ENCODE measurements at places on chromosomes 4 and X.
A peak's percentile ranks its signal among the peaks of the same experiment; 100 is the strongest.

- no peak for DNase-seq
These were observed 47.0 kb downstream of the FAT1 start for GRCh38 chr4:186676531-186677161.

DNA sequence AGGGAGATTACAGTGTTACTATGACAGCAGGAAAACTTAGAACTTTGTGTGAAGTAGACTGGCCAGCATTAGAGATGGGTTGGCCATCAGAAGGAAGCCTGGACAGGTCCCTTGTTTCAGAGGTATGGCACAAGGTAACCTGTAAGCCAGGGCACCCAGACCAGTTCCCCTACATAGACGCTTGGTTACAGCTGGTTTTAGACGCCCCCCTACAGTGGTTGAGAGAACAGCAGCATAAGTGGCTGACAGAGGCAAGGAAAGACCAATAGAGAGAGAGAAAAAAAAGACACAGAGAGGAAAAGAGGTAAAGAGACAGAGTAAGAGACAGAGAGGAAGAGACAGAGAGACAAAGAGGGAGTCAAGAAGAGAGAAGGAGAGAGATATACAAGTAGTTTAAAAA is 144.5 kb downstream of the GC start:
- DNase-seq = no peak

GRCh38 chr4:6727081-6727942 is 11.3 kb downstream of the BLOC1S4 start:
- DNase-seq = no peak

DNA sequence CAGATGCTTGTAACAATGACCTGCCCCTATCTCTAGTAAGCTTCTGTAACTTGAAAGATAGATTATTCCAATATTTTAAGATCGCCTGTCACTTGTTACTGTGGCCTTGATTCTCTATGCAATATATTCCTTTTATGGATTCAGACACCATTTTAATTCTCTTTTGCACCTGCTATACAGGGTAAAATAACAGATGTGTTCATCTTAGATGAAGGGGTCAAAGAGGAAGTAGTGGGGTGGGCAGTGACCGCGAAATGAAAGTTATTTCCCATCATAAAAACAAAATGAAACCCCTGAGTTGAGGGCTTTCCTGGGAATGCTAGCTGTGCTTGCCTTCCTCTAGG is 175.9 kb downstream of the TSPAN5 start:
- no peak for DNase-seq

DNA sequence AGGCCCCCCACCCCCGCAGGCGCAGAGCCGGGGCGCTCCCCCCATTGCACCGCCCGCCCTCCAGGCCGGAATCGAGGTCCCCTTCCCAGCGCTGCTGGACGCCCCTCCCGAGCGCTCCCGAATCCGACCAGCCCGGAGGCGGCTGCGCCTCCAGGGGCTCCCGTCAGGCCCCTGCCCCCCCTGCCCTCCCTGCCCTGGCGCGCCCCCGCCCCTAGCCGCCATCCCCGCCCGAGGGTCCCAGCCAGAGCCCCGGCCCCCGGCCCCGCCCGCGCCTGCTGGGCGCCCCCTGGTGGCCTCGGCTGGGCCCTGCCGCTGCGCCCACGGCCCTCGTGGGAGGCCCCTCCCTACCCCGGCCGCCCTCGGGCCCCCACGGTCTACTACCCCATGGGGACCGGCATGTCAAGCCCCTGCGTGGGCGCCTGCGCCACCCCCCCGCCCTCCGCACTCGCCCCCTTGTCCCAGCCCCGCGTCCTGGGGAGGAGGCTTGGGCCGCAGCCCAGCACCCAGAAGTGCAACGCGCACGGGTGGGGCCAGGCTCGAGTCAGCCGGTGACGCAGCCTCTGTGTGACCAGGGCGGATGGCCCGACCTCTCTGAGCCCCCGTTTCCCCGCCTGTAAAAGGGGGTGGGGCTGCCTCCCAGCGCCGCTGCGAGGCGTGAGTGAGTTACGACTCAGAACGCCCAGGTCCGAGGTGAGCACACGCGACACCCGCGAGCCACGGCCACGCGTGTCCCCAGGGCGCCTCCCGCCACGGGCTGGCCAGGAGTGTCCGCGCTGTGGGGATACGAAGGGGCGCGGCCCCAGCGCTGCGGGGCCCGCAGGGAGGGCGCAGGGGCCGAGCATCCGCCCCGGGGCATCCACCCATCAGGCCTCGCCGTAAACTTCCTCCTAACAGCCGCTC is 104.9 kb downstream of the FAM53A start:
- peak; percentile 68 for DNase-seq

DNA sequence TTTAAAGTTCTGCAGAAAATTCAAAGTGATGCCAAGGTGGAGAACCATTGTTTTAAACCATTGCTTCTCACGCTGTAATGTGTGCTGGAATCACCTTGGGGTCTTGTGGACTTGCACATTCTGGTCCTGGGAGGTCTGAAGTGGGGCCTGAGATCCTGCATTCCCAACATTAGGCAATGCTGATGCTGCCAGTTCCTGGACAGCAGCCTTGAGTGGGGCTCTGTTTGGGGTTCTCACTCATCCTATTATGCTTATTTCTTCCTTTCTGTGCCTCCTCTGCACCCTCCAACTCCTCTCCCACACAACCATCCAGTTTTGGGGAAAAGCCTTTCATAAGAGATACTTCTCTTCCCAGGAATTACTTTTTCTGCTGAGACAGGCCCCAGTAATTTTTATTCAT is 44.2 kb upstream of the RASSF6 start:
- DNase-seq = no peak

GRCh38 chr4:115729739-115730266 is 616.4 kb upstream of the NDST4 start:
- DNase-seq = no peak

DNA sequence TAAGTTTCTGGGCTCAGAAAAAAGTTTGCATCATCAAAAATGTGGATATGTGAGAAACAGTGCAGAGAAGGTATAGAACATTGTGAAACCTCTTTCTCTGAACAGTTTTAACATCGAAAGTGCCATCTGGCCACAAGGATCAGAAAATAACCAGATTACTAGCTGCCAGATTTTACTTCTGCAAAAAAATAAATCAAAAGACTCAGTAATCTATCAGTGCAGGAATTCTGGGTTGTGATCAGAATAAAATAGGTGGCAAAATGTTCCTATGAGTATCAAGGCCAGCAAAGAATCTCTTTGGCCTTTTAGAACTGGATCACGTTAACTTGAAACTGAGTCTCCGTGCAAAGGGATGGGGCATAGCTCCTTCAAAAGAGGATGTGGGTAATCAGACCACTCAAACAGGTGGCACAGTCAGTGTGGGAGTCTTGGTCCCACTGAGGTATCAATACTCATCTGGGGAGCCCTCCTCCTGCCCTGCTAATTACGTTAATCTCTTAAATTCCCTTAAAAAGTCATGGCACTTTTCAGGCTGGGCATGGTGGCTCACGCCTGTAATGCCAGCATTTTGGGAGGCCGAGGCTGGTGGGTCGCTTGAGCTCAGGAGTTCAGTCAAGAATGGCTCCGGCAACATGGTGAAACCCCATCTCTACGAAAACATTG is 26.7 kb upstream of the RBM47 start:
- DNase-seq = peak; percentile 65

DNA sequence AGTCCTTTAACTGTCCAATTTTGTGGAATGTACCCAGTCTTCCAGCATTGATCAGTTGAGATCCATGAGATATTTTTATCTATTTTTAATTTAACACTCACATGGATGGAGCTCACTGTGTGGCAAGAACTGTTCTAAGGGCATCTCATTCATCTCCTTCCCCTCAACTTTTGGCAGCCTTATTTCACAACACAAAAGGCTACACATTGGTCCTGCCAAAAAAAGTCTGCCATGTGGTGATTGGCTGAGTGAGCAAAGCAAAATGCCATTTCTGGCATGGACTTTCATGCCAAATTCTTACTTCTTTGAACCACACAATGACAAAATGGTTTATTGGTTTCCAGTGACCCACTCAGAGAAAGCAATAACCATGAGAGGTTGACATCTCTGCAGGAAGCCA is 171.6 kb upstream of the MAP3K15 start:
- DNase-seq = no peak

DNA sequence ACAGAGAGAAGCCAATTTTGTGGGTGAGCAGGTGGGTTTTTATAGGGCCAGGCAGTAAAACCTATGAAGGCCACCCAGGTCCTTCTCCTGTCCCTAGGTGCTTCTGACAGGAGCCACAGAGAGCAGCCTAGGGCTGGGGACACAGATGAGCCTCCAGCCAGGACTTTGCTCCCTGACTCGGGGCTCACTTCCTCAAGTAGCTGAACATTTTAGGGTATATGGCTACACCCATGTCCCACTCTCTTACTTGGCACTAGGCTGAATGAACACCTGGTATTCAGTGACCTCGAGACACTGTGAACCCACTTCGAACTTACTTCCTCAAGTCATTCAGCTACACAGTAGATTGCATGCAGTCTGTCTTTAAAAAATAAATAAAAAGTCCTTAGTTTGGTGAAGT is 217.3 kb downstream of the MID1IP1 start:
- DNase-seq = no peak

DNA sequence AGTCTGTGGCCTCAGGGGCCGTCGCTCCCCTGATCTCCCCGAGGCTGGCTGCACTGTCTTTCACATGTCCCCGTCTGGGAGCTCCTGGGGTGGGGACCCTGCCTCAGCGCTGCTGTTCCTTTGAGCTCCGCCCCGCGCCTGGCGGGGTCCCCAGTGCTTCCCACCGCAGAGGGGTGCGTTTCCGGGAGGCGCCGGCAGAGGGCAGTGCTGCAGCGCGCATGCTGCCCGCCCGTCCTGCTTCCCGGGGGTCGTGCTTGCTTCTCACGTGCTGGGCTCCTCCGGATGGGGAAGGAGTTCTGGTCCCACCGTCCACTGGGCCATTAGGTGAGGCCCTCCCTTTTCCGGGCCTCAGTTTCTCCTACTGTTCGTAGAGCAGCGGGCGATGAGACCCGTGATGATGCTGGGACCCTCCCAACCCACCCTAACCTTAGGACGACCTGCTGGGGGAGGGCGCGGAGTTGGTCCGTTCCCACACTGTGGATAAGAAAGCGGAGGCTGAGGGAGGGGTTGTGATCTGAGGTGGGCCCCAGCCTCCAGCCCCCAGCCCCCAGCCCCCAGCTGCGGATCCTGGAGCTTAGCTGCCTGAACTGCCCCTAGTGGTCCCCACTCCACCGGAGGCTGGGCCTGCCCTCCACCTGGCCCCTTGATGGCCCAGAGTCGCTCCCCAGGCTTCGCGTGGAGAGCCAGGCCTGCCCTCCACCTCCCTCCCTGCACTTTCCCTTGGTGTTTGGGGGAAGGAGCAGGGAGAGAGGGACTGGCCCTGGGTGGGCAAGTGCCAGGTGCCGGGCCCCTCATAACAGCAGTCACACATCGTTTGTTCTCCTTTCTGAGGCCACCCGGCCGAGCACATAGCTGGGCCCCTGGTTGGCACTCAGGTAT is 15.3 kb downstream of the CPZ start:
- no peak for DNase-seq

Measured in T-helper 1 cell (primary cell).